ENCODE measurements at places on chromosomes 3 and 15. TPM values are rescaled to one million over a fixed set of nuclear protein-coding genes. Genes with fewer than 3 reads are reported as not detected.

CHRFAM7A gene
- not detected for total RNA-seq

CATSPER2 gene
- 7.6 TPM for total RNA-seq

CADM2 gene
- total RNA-seq = not detected

POMGNT2 gene
- total RNA-seq = 4.8 TPM

SPTBN5 gene
- total RNA-seq = 4.7 TPM

ARGFX gene
- total RNA-seq = not detected

PLA1A gene
- 0.41 TPM for total RNA-seq

CD200 gene
- 14.0 TPM for total RNA-seq
